ENCODE measurements at places on chromosomes 2 and 18.

DNA sequence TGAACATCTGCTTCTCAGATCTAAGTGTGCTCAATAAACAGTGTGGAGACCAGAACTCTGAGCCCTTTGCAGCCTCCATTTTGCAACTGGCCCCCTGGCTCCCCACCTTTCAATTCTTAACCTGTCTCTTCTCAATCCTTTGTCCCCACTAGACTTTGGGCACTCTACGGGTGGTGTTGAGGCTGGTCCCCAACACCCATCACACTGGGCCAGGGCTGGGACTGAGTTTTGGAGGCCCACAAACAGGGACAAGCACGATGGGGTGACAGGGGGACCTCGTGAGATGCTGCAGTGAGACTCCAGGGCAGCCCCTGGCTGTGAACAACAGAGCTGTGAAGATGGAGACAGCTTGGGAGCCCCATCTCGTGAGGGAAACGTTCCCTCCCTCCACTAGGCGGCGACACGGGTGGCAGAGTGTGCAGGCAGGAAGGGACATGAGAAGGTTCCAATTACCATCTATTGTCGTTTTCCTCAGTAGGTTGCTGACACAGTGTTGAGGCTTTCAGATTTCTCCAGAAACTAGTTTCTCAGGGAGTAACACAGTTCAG lies 1.2 kb downstream of the ANKMY1 start:
- DNase-seq: peak; percentile 64

GRCh38 chr2:186683341-186683740 lies 10.5 kb upstream of the FAM171B start:
- no peak for DNase-seq

DNA sequence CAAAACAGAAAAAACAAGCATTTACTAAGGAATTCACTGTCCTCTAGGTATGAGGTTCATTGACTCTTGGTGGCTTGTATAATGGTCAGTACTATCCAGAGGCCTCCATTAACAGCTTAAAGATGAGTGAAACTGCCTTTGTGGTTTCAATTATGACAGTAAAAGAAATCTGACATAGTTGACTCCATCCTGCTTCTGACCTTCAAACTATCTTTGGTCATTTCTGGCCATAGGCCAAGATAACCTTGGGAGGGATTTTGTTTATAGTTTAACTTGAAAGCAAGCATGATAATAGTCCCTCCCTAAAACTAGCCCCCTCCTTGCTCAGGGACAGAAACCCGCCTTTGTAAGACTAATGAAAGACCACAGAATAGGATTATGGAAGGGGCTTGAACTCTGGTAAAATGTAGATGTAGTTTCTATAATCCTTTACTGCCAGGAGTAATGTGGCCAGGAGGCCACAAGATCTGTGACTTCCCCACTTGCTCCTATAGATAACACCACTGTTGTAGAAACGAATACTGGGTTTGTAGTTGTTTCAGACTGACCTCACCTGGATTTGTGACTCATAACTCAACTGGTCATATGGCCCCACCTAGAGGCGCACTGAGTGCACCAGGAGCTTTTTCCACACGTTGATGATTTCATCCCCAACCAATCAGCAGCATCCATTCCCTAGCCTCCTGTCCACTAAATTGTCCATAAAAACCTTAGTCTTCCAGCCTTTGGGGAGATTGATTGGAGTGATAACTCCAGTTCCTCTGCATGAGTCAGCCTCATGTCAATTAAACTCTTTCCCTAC lies 8.6 kb upstream of the PLEKHM3 start:
- no peak for DNase-seq

DNA sequence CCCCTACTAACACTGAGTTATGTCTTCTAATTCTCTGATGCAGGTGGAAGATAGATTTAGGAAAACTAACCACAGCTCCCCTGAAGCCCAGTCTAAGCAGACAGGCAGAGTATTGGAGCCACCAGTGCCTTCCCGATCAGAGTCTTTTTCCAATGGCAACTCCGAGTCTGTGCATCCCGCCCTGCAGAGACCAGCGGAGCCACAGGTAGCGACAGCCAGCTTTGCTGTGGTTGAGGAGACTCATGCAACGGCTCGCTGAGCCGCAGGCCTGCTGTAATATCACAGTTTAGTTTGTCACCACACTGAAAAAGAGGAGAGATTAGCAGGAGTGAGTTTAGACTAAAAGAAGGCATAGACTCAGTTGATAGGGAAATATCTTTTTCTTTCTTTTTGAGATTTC lies 131.0 kb upstream of the IL1R2 start:
- DNase-seq: no peak

GRCh38 chr18:3710712-3711301 lies 260.8 kb downstream of the TGIF1 start:
- DNase-seq: no peak

- no peak for DNase-seq
These were observed 30.3 kb downstream of the KIF1A start for GRCh38 chr2:240789501-240790369.

- no peak for DNase-seq
These were observed 831.6 kb upstream of the CHAC2 start for GRCh38 chr2:52936029-52936428.

DNA sequence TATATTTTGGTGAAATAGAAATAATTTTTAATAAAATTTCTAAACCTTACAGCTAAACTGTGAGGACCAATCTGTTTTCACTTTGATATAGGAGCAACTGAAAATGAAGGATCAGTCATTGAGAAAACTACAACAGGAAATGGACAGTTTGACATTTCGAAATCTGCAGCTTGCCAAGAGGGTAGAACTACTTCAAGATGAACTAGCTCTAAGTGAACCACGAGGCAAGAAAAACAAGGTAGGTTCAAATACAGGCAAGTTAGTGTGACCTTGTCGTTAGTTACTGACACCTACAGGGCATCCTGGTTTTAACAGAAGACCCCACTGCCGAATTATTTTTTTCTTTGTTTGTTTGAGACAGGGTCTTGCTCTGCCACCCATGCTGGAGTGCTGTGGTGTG lies 75.5 kb upstream of the STON1 start:
- no peak for DNase-seq

- DNase-seq: no peak
These were observed 984 bp downstream of the TCF23 start for GRCh38 chr2:27149570-27150405.

DNA sequence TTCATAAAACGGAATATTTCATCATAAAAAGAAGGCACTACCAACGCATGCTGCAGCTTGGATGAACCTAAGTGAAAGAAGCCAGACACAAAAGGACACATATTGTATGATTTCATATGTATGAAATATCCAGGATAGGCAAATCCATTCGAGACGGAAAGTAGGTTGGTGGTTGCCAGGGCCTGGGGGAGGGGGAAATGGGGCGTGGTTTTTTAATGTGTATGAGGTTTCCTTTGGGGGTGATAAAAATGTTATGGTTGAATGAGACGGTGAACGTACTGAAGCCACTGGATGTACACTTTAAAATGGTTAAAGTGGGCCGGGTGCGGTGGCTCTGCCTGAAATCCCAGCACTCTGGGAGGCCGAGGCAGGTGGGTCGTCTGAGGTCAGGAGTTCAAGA lies 20.0 kb upstream of the SPATA3 start:
- DNase-seq: no peak

GRCh38 chr2:70616168-70616694 lies 62.6 kb upstream of the TGFA start:
- DNase-seq: no peak

GRCh38 chr2:134178138-134178877 lies 75.6 kb upstream of the MGAT5 start:
- no peak for DNase-seq

DNA sequence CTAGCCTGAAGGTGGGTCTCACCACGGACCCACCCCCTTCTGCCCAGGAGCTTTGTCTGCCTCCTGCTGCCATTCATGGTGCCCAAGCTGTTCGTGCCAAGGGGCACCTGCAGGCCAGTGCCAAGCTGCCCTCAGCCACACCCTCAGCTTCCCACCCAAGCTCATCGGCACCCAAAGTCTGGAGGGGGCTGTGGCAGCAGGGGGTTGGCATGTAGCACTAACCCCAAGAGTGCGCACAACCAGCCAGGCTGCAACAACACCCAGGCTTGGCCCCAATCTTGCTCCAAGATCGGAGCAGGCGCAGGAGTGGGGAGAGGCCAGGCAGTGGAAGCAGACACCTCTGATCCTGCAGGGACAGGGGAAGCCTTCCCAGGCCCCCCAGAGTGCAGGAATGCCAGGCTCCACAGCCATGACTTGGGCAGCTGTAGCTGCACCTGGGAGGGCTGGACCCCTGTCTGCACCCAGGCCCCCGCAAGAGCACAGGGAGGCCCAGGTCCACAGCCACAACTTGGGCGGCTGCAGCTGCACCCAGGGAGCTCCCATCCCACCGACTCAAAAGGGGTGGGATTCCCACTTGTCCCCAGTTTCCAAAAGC lies 89.9 kb downstream of the ATAD2B start:
- DNase-seq: no peak

GRCh38 chr18:25351280-25351775 lies 638 bp downstream of the ZNF521 start:
- no peak for DNase-seq

DNA sequence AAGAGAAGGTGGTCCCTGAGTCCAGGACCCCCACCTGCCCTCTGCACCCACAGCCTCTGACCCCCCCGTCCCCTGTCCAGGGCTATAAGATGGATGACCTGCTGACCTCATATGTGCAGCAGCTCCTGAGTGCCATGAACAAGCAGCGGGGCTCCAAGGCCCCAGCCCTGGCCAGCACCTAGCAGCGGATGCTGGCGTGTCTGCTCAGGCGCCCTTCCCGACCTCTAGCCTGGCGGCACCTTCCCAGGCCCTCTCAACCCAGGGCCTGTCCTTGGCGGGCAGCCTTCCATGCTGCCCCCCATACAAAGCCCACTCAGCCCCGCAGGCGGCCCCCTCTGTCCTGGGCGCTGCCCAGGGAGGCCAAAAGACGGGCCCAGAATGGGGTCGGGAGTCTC lies 8.7 kb upstream of the GPR17 start:
- DNase-seq: no peak

- DNase-seq: peak; percentile 46
These were observed 209.4 kb upstream of the TRIB2 start for GRCh38 chr2:12507295-12507694.

- DNase-seq: no peak
These were observed 3.5 kb downstream of the RBM43 start for GRCh38 chr2:151258121-151258520.

- no peak for DNase-seq
These were observed 463 bp downstream of the PPP1CB start for GRCh38 chr2:28751956-28752630.

GRCh38 chr18:79786786-79787526 lies 10.8 kb upstream of the KCNG2 start:
- no peak for DNase-seq

DNA sequence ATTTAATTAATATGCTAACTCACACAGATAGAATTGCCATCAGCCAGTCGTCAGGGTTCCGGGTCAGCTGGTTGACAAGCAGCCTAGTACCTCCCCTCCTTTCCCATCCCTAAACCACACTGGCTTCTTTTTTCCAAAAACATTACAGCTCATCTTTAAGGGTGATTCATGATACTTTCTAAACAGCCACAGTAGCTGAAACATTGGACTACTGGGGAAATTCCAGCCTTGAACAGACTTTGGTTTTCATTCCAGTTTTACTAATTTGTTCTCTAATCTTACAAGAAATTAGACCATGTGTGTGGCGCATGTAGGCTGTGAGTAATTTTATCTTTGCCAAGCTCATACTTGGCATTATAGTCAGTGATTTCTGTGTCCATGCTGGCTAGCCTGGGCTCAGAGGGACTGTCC lies 110.8 kb downstream of the FMNL2 start:
- no peak for DNase-seq

DNA sequence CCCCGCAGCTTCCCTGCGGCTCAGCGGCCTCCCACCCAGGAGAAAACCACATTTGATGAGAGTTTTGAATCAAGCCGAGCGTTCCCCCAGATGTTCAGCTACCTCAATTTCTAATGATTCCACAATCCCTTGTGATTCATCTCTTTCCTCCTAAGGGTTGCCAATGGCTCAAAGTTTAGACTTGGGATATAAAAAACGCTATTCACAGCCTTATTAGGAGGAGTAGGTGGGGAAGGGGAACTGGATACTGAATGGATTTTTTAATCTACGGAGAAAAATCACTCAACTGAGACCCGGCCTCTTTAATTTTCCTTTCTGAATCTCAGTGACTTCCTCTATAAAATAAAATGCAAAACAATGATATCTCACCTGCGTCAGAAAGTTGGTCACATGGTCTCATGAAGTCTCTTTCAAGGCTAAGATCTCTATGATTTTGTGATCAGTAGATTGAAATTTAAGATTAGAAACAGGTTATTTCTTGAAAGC lies 192.6 kb upstream of the TCF4 start:
- no peak for DNase-seq

DNA sequence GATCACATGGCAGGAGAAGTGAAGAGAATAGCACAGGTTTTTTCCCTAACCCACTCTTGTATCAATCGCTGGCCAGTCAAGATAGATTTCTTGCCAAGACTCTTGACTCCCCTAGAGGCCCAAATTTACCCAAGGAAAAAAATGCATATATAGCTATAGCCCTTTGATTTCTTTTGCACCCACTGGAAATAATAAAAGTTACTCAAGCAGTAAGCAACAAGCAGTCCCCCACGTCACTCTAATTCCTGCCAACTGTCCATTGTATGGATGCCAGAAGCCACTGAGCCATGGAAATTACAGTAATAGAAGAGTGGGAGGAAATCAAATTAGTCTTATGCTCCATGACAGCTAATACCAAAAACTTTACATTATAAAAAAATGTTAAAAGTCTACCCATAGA lies 125.3 kb upstream of the SLC39A10 start:
- no peak for DNase-seq

All from central memory CD8-positive, alpha-beta T cell (primary cell).